ENCODE measurements at places on chromosomes 2 and 18.

DNA sequence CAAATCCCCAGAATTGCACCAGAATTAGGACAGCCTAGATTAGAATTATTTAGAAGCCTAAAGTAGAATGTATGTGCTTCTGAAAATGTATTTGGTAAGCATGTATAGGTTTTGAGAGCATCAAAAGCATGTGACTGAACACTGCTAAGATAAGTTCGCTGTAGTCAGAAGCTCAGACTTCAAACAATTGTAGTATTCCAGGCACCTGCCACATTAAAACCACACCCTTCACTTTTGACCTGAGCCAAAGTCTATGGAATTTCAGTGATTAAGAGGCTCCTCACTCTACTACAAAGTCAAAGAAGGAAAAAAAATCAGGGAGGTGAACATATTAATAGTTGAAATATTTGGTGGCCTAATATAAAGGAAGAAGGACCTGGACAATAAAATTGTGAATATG lies 8.2 kb downstream of the KCNJ3 start:
- no peak for DNase-seq

DNA sequence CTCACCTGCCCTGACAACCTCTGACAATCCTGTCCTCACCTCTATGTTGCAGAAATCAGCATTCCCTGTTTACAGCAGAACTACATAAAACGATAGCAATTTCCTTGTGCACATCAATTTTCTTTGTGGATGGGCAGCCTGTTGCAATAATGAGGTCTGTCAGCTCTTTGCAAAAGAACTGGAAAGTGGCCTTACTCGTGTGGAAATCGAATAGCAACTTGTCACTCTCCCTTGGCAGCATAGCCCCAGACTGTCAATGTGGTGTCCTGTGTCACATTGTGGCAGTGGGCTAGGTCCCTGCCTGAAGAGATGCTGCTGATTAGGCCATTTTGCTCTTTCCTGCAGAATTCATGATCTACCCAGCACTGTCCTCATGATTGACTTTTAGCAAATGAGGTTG lies 531.9 kb downstream of the CCDC85A start:
- DNase-seq, result no peak

GRCh38 chr2:85266146-85267041 lies 61.4 kb downstream of the TGOLN2 start:
- DNase-seq, result peak; percentile 74

GRCh38 chr2:31296641-31297287 lies 62.8 kb downstream of the EHD3 start:
- DNase-seq, result no peak

- no peak for DNase-seq
Measured at GRCh38 chr2:172588931-172589330, 33.0 kb downstream of the PDK1 start.

- no peak for DNase-seq
Measured at GRCh38 chr18:6857300-6857699, 127.8 kb downstream of the ARHGAP28 start.

DNA sequence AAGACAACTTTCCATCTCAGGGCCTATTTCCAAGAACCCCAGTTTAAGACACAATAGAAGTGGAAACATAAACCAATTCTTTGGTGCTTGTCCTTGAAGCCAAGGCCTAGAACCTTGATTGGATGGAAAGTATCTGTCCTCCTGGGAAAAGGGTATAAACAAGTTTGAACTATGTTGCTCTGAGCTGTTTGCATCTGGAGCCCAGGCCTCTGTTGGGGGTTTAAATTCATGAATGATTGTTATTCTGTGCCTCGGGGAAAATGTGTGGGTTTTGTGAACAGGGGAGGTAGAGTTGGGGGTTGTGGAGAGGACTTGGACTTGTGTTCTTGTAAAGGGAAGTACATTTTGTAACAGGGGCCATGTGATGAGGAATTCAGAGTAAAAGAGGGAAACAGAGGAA lies 406.1 kb downstream of the SLC4A3 start:
- DNase-seq, result no peak

DNA sequence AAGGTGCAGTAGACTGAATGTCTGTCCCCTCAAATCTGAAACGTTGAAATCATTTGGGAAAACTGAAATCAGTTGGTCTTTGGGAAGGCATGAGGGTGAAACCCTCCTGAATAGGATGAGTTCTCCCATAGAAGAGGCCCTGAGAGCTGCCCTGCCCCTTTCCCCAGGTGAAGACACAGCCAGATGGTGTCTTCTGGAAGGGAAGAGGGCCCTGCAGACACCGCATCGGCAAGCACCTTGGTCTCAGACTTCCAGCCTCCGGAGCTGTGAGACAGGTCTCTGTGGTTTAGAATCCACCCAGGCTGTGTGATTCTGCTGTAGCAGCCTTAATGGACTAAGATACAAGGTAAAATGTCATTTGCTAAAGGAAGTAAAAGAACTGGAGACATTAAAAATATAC lies 42.1 kb upstream of the SNTG2 start:
- DNase-seq, result no peak

GRCh38 chr2:120289221-120289906 lies 36.7 kb downstream of the RALB start:
- DNase-seq, result no peak

Data from activated CD4-positive, alpha-beta T cell treated with anti-CD3 and anti-CD28 coated beads, Interleukin-2, amount 10 ng/mL, durations not matched to agents 7 days and 5 days (primary cell).